Astrocyte of the spinal cord (primary cell): ENCODE measurements at places on chromosomes 1 and 21.

DNA sequence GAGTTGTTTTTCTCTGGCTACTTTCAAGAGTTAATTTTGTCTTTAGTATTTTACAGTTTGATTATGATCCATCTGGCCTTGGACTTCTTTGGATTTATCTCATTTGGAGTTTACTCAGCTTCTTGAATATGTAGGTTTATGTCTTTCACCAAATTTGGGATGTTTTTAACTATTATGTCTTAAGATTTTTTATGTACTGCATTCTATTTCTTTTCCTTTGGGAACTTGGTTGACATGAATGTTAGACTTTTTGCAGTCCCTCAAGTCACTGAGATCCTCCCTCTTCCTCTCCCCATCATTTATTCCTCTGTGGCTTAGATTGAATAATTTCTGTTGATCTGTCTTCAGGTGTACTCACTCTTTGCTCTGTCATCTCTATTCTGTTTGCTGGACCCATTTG lies 112.0 kb downstream of the XPR1 start:
- no peak for DNase-seq

DNA sequence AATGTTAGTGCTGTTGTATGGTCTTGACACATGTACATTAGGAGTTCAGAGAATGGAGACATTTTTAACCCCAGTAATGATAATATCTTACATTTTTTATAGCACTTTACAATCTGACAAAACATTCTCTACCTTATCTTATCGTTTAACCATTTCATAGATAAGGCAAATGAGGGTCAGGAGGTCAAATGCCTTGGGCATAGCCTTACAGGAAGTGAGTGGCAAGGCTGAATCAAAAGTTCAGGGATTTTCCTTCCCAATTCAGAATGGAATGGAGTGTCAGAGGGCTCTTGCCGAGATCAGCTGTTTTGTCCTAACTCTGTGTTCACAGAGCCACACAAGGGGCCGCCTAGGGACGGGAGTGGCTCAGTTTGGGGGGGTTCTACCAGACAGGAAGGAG lies 57.6 kb upstream of the AK4 start:
- DNase-seq: no peak

GRCh38 chr1:226593541-226593940 lies 45.0 kb downstream of the STUM start:
- DNase-seq: no peak

- peak; percentile 61 for DNase-seq
Observed at GRCh38 chr1:163083690-163084089, 14.5 kb downstream of the RGS4 start.

DNA sequence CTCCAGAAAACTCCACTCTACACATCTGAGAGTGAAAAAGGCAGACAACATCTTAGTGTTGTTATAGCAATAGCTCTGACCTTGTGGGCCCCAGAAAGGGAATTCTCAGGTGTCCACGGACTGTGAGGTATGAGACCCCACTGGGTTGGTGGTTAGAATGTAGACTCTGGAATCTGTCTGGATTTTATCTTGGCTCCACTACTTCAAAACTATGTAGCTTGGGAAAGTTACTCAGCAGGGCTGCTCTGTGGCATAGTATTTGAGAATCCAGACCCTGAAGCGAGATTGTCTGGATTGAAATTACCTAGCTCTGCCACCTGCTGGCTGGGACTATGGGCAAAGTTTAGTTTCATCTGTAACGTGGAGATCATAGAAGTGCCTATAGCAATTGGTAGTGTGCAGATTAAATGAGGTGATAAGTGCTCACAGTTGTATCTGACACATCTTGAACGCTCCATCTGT lies 25.8 kb downstream of the PRDM2 start:
- peak; percentile 82 for DNase-seq

GRCh38 chr1:153583976-153584375 lies 18.3 kb upstream of the S100A2 start:
- DNase-seq: no peak
